ENCODE measurements at places on chromosomes 3 and 15.

- H3K36me3 ChIP-seq = no peaks in the 10 kb centered on the region
- H3K4me3 ChIP-seq = no peak overlapping the region
- DNase-seq = peak; percentile 68
- peaks cover 2% of the 10 kb centered on the region for H3K4me1 ChIP-seq
Observed at GRCh38 chr3:141011232-141011996, 39.7 kb upstream of the SPSB4 start.

DNA sequence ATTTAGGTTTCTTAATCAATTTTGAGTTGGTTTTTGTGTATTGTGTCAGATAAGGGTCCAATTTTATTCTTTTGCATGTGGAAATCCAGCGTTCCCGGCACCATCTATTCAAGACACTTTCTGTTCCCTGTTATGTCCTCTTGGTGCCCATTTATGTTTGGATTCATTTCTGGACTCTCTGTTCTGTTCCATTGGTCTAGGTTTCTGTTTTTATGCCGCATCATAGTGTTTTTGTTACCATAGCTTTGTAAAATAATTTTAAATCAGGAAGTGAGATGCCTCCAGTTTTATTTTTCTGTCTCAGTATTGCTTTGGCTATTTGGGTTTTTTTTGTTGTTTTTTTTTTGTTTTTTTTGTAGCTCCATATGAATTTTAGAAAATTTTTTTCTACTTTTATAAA, 97.1 kb downstream of the LRRC28 start:
- no peak overlapping the region for H3K27ac ChIP-seq
- H3K4me1 ChIP-seq = peaks cover 9% of the 10 kb centered on the region
- H3K27me3 ChIP-seq = no peaks in the 10 kb centered on the region
- DNase-seq = no peak

DNA sequence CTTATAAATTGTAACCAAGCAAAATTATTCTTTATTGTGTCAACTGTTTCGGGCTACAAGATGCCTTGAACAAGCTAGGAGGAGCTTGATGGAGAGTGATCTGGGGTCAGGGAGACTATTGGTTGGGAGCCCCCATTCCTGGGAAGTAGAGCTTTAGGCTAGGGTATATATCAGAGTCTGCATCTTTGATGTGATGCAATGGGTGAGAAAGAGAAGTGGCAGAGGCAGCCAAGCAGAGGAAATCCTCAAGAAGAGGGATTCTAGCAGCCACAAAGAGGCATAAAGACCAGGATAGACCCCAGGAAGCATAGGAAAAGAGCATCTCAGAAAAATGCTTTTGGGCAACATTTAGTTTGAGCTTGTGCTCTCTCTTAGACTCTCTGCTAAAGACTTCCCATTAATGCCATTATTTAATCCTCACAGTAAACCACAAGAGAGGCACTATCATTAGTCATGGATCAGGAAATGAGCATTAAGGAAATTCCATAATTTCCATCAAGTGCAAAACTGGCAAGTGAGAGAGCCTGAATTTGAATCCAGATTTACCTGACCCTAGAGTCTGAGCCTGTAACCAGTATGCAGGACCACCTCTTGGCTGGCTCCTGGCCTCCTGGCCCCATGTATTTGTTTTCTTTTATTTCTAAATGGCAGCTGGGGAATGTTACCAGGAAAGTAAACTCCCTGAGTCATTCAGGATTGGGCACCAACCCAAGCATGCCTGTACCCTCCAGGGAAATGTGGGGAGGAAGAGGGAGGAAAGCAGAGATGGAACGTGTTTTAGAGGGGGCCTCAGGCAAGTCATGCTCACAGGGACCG, 118.7 kb downstream of the RPL22L1 start:
- H3K4me1 ChIP-seq = peaks cover 52% of the 10 kb centered on the region
- no peak for DNase-seq
- no peak overlapping the region for H3K4me3 ChIP-seq
- H3K27me3 ChIP-seq = no peaks in the 10 kb centered on the region
- H3K27ac ChIP-seq = peak overlapping the region; percentile 89
- H3K36me3 ChIP-seq = no peaks in the 10 kb centered on the region

GRCh38 chr3:51591231-51591630, 52.7 kb downstream of the RAD54L2 start:
- peaks cover 38% of the 10 kb centered on the region for H3K36me3 ChIP-seq
- no peaks in the 10 kb centered on the region for H3K4me1 ChIP-seq
- H3K27me3 ChIP-seq = no peaks in the 10 kb centered on the region
- DNase-seq = no peak
- no peak overlapping the region for H3K27ac ChIP-seq

DNA sequence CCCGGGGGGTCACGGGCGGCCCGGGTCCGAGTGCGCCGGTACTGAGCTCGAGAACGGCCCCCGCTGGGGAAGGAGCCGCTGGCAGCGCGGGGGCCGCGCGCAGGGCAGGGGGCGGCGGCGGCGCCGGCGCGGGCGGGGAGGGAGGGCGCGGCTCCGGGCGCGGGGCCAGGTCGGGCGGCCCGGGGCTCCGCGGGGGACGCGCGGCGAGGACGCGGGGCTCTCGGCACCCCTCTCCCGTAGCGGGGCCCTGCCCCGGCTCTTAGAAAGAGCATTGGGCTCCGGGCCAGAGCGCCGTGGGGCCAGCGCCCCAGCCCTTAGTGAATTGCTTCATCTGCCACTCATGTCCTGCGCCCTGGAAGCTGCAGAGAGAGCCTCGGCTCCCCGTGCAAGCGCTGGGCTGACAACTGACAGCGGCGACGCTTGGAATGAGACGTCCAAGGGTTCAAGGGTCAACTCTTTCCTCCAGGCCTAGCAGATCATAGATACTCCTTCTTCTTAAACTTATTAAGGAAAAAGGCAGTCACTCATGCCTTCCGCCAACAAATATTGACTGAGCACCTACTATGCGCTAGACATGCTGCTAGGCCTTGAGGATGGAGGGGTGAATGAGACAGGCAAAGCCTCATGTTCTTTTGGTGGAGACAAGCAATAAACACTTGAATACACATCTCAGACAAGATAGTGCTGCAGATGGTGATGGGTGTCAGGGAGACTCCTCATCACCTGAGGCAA, 140.8 kb downstream of the SMAD6 start:
- peak; percentile 59 for DNase-seq
- H3K4me3 ChIP-seq = peak overlapping the region; percentile 59
- peaks cover 64% of the 10 kb centered on the region for H3K4me1 ChIP-seq
- peak overlapping the region; percentile 97 for H3K27ac ChIP-seq
- no peaks in the 10 kb centered on the region for H3K27me3 ChIP-seq

DNA sequence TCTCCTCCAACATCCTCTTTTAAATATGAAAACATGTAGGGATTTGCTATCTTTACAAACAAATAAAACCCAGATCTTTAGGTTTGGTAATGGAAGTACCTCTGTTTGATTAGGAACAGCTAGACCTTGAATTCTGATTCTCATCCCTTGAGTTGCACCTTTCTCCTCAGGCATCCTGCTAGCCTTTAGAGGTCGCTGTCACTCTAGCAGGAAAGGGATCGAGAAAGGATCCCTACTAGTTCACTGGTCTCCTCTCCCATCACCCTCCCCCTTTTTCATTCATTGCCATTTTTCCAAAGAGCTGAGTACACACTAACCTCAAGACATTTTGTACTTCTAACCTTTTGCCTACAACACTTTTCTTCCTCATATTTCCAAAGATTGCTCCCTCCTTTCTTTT, 569.8 kb downstream of the RBMS3 start:
- no peak overlapping the region for H3K27ac ChIP-seq
- no peaks in the 10 kb centered on the region for H3K27me3 ChIP-seq
- H3K4me1 ChIP-seq = no peaks in the 10 kb centered on the region
- H3K36me3 ChIP-seq = peaks cover 9% of the 10 kb centered on the region
- no peak for DNase-seq

DNA sequence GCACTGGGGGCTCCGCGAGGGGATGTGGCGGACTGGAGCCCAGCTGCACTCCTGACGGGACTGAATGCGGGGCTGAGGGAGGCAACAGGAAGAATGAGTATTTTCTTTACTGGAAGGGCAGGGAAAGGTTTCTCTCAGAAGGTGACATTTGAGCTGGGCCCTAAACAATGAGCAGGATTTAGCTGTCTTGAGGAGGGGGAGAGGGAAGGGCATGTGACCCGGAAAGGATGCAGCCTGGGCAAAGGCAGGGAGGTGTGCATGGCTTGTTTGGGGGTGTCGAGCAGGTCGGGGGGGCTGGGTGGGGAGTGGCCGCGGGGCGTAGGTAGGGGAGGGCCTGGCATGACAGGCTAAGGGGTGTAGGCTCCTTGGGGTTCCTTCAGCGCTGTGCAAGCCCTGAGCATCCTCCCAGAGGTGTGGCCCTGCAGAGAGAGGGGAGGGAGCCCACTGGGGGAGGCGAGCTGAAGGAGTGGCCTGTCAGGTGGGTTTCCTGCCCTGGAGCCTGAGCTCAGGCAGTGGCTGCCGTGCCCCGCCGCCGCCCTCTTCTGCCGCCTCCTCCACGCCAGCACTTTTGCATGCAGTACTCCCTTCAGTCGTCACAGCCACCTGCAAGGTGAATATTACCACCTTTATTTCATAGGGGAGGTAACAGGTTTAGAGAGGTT, 17.2 kb upstream of the ANKDD1A start:
- peak overlapping the region; percentile 76 for H3K4me3 ChIP-seq
- H3K27me3 ChIP-seq = no peaks in the 10 kb centered on the region
- peaks cover 56% of the 10 kb centered on the region for H3K4me1 ChIP-seq
- peaks cover 2% of the 10 kb centered on the region for H3K36me3 ChIP-seq

DNA sequence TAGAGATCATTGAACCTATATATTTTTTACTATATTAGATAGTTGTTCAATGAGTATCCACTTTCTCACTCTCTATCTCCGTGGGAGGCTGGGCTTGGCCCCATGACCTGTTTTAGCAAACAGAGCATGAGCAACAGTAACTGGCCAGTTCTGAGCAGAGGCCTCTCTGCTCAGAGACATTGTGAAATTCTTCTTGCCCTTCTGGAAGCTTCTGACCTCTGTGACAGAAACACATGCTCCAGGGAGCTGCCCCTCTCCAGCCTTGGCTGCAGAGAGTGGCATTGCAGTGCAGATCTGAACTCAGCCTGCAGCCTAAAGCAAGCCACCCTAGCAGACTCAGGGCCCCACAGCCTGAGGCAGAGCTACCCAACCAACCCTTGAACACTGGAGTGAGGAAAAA, 20.5 kb downstream of the FAM240A start:
- no peaks in the 10 kb centered on the region for H3K27me3 ChIP-seq
- H3K4me3 ChIP-seq = no peak overlapping the region
- H3K4me1 ChIP-seq = peaks cover 24% of the 10 kb centered on the region
- no peak overlapping the region for H3K27ac ChIP-seq
- DNase-seq = no peak

DNA sequence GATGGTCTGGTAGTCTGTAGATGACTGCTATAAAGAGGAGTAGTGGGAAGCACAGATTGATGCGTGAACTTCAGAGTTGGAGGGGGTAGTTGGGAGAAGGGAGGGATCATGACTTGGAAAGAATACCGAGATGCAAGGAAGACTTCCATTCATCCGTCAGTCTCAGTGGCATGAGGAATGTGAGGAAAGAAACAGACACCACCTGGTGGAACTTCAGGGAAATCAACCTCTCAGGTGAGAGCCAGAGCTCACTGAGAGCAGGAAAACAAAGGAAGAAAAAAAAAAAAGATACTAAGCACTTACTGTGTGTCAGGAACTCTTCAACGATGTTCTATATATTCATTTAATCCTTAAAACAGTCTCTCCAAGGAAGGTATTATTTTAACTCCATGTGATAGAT, 172.4 kb downstream of the OXSM start:
- DNase-seq = no peak
- H3K4me3 ChIP-seq = no peak overlapping the region
- no peaks in the 10 kb centered on the region for H3K27me3 ChIP-seq

- no peaks in the 10 kb centered on the region for H3K27me3 ChIP-seq
- peaks cover 12% of the 10 kb centered on the region for H3K4me1 ChIP-seq
- H3K36me3 ChIP-seq = peaks cover 13% of the 10 kb centered on the region
- H3K4me3 ChIP-seq = no peak overlapping the region
- H3K27ac ChIP-seq = peak overlapping the region; percentile 48
Observed at GRCh38 chr3:129673897-129674797, 67.7 kb upstream of the PLXND1 start.

Measured in mesothelial cell of epicardium (in vitro differentiated cells).